ENCODE measurements at places on chromosomes 16 and 17.

DNA sequence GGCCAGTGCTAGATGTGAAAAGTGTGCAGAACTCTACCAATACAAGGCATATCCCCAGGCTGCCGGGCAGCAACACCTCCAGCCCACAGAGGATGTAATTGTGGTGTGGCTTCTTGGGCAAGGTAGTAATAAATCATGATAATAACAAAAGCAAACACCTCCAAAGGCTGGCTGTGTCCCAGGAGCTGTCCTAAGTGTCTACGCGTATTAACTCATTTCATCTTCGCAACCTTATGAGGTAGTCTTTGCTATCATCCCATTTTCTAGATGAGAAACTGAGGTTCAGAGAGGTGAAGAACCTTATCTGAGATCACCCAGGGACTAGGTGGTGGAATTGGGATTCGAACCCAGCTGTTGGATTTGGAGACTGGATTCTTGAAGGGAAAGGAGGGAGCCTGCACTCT, 5.3 kb downstream of the PDK2 start:
- DNase-seq = no peak
- peaks cover 37% of the 10 kb centered on the region for H3K36me3 ChIP-seq
- no peak overlapping the region for H3K27ac ChIP-seq
- H3K27me3 ChIP-seq = no peaks in the 10 kb centered on the region

GRCh38 chr16:3822366-3823045, 58.0 kb downstream of the CREBBP start:
- no peak for DNase-seq
- peak overlapping the region; percentile 41 for H3K4me3 ChIP-seq
- no peaks in the 10 kb centered on the region for H3K27me3 ChIP-seq
- no peak overlapping the region for H3K27ac ChIP-seq
- peaks cover 87% of the 10 kb centered on the region for H3K4me1 ChIP-seq

GRCh38 chr16:87406495-87407088, 14.5 kb downstream of the MAP1LC3B start:
- no peaks in the 10 kb centered on the region for H3K4me1 ChIP-seq
- no peak overlapping the region for H3K27ac ChIP-seq
- peaks cover 83% of the 10 kb centered on the region for H3K36me3 ChIP-seq
- no peak overlapping the region for H3K4me3 ChIP-seq
- DNase-seq = no peak

GRCh38 chr17:34990921-34991365, 10.6 kb downstream of the LIG3 start:
- H3K36me3 ChIP-seq = peaks cover 52% of the 10 kb centered on the region
- no peaks in the 10 kb centered on the region for H3K4me1 ChIP-seq
- no peak for DNase-seq
- no peaks in the 10 kb centered on the region for H3K27me3 ChIP-seq
- H3K4me3 ChIP-seq = no peak overlapping the region

GRCh38 chr17:82837586-82838320, 2.1 kb downstream of the ZNF750 start:
- DNase-seq = no peak
- H3K4me3 ChIP-seq = no peak overlapping the region
- peaks cover 3% of the 10 kb centered on the region for H3K36me3 ChIP-seq
- no peak overlapping the region for H3K27ac ChIP-seq
- H3K27me3 ChIP-seq = no peaks in the 10 kb centered on the region
